GM23248 (cell line): ENCODE measurements at places on chromosomes 4 and X.

DNA sequence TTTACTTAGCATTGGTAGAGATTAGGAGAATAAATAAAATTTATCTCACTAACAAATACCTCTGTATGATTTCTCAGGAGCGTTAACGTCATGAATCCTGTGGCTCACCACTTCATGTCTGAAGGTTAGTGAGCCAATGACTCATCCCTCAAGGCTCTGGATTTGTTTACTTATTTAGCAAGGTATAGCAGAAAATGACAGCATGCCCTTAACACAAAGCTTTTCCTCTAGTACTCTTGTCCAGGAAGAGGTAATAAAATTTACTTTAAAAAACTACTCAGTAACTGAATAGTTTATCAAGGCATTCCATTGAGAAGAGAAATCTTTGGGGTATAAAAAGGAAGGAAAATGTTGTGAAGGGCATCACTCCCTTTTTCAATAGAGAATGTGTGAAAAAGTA, 823.8 kb downstream of the CCSER1 start:
- no peaks in the 10 kb centered on the region for H3K36me3 ChIP-seq
- no peak overlapping the region for H3K4me3 ChIP-seq
- no peaks in the 10 kb centered on the region for H3K4me1 ChIP-seq
- no peaks in the 10 kb centered on the region for H3K27me3 ChIP-seq
- DNase-seq, result no peak

DNA sequence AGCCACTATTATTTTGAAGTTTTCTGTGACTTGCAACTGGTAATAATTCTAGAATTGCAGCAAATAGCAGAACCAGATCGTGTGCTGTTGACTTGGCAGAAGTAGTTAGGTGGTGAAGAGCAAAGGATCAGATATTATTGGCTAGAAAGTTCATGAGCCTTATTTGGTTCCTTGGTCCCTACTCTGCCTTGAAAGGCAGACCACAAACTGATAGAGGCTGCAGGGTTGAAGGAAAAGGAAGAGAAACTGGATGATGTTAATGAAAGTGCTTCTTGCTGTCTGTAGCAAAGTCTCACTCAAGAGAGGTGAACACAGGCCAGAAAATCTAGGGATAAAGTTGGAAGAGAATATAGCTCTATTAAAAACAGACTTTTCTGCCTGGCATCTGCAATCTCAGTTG, 41.2 kb upstream of the RNF150 start:
- no peaks in the 10 kb centered on the region for H3K4me1 ChIP-seq
- no peak overlapping the region for H3K4me3 ChIP-seq
- H3K27me3 ChIP-seq, result peaks cover 10% of the 10 kb centered on the region
- H3K27ac ChIP-seq, result no peak overlapping the region
- H3K36me3 ChIP-seq, result no peaks in the 10 kb centered on the region

- H3K4me1 ChIP-seq, result no peaks in the 10 kb centered on the region
- H3K27ac ChIP-seq, result no peak overlapping the region
- no peak overlapping the region for H3K4me3 ChIP-seq
- DNase-seq, result no peak
- H3K27me3 ChIP-seq, result no peaks in the 10 kb centered on the region
- H3K36me3 ChIP-seq, result no peaks in the 10 kb centered on the region
Measured at GRCh38 chrX:64792598-64793337, 183.5 kb downstream of the ZC4H2 start.

- H3K4me1 ChIP-seq, result peaks cover 9% of the 10 kb centered on the region; the same call in 1 of the 2 replicates
- H3K27ac ChIP-seq, result no peak overlapping the region
- H3K36me3 ChIP-seq, result no peaks in the 10 kb centered on the region
- peak; percentile 56 for DNase-seq
- H3K27me3 ChIP-seq, result no peaks in the 10 kb centered on the region
- no peak overlapping the region for H3K4me3 ChIP-seq
Measured at GRCh38 chr4:23789762-23790161, 100.1 kb downstream of the PPARGC1A start.

DNA sequence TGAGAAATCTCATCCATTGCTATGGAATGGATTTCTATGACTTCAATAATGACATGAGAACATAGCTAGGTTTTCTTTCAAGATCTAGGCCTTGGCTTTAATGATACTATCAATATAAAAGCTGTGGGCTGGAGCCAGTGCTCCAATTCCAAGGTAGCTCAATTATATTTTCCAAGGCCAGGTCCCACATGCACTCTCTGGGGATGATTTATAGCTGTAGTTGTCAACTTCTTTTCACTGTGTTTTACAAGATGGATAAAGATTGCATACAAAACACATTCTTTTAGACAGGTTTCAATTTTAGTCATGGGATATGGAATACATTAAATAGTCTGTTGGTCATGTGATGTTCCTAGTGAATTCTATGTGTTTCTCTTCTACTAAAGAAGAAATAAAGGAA, 156.7 kb downstream of the DCAF12L1 start:
- no peaks in the 10 kb centered on the region for H3K4me1 ChIP-seq
- H3K4me3 ChIP-seq, result no peak overlapping the region
- no peak for DNase-seq
- H3K36me3 ChIP-seq, result no peaks in the 10 kb centered on the region
- H3K27me3 ChIP-seq, result no peaks in the 10 kb centered on the region
- H3K27ac ChIP-seq, result no peak overlapping the region

GRCh38 chrX:8043121-8043520, 115.9 kb upstream of the PNPLA4 start:
- H3K4me3 ChIP-seq, result no peak overlapping the region
- H3K36me3 ChIP-seq, result no peaks in the 10 kb centered on the region
- no peaks in the 10 kb centered on the region for H3K4me1 ChIP-seq
- no peaks in the 10 kb centered on the region for H3K27me3 ChIP-seq

- no peak overlapping the region for H3K4me3 ChIP-seq
- DNase-seq, result peak; percentile 0
- H3K36me3 ChIP-seq, result no peaks in the 10 kb centered on the region
- no peaks in the 10 kb centered on the region for H3K27me3 ChIP-seq
- no peak overlapping the region for H3K27ac ChIP-seq
Measured at GRCh38 chr4:66572949-66573348, 902.7 kb upstream of the EPHA5 start.

DNA sequence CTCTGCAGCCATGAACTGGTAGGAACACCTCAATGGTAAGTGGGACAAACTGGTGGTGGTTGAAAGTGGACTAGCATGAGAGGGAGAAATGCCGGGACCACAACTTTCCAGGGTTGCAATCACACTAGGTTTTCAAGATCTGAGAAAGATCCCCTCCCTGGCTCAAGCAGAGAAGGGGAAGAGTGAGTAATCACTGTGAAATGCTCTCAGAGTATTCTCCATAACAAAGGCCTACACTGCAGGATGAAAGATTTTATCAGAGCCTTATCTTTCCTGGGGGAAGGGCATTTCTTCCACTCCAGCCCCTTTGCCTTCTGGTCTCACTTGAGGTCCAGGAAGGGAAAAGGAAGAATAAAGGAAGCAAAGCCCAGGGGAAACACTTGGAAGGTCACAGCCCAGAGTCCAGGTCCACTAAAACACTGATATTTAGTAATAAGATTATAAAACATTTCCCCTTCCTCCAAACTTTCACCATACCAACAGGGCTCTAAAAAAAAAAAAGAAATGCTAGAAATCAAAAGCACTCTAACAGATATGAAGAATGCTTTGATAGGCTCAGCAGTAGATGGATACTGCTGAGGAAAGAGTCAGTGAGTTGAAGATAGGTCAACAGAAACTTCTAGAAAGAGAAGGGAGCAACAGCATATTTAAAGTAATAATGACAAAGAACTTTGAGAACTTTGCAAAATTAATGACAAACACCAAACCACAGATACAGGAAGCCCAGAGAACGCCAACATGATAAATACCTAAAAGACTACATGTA, 95.9 kb downstream of the WDFY3 start:
- no peak overlapping the region for H3K27ac ChIP-seq
- no peaks in the 10 kb centered on the region for H3K36me3 ChIP-seq
- peaks cover 16% of the 10 kb centered on the region for H3K4me1 ChIP-seq

DNA sequence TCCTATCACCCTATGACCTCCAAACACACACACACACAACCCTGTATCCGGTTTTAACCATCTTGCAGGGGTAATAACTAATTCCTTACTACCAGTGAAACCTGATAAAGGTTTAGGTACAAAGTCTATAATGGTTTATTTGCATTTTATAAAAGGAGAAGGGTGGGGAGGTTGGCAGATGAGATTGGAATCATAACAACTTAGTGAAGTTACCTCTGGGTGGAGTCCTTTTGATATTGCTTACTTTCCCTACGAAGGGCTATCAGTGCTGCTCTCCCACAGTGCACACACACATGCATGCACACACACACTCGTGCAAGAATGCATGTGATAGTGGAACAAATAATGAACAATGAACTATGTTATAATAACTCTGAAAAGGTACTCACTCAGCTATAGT, 56.1 kb downstream of the CCSER1 start:
- DNase-seq, result no peak
- no peaks in the 10 kb centered on the region for H3K36me3 ChIP-seq
- no peaks in the 10 kb centered on the region for H3K4me1 ChIP-seq

DNA sequence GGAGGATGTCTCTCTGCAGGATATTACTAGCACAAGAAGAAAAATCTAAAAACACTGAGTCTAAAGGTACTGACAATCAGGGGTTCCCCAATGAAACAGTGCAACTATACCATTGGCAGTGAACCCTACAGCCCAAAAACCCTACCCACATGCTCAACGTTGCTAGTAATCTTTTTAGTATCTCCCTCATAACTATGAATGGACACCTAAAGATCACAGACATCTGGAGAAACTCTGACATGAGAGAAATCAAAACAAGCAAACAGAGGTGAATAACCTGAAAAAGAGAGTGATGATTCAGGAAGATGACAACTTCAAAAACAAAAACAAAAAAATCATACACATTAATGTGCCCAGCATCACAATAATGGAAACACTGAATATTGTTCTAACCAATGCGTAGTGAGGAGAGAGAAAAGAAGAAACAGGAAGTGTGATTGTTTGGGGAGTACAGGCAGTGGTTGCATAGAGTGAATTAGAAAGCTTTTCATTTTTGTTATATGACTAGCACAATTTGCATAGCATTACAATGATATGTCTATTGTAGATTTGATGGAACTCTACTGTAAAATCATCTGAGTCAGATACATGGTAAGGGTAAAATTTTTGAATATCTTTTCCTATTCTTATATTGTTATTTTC, 78.9 kb upstream of the FMR1 start:
- no peaks in the 10 kb centered on the region for H3K27me3 ChIP-seq
- no peaks in the 10 kb centered on the region for H3K4me1 ChIP-seq
- H3K27ac ChIP-seq, result no peak overlapping the region
- DNase-seq, result no peak
- no peak overlapping the region for H3K4me3 ChIP-seq

DNA sequence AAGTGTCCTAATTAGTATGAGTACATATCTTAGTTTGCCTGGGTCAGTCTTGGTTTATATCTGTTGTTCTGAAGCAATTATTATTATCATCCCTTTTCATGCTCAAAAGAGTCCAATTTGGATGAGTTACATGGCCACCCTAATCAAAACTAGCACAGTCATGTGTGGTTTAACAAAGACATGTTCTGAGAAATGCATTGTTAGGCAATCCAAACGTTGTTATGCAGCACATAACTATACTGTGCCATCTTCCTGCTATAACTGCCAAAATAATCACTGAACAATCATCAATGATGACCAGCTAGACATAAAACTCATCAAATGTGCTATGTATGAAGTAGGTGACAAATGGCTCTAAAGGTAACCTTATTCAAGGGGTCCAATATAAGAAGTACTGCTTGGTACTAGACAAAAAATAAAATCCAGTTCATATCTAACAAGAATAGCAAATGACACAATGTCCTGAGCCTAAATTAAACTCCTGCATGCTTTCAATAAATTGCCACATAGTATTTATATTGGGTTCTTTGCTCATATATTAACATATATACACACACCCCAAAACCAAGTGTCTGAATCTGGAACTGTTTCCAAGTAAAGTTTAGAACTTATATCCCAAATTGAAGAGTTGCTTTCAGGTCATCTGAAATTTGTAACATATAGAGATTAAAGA, 41.9 kb downstream of the CNOT6L start:
- no peaks in the 10 kb centered on the region for H3K27me3 ChIP-seq
- H3K36me3 ChIP-seq, result peaks cover 9% of the 10 kb centered on the region; the same call in 1 of the 2 replicates
- peaks cover 18% of the 10 kb centered on the region for H3K4me1 ChIP-seq
- no peak overlapping the region for H3K27ac ChIP-seq

DNA sequence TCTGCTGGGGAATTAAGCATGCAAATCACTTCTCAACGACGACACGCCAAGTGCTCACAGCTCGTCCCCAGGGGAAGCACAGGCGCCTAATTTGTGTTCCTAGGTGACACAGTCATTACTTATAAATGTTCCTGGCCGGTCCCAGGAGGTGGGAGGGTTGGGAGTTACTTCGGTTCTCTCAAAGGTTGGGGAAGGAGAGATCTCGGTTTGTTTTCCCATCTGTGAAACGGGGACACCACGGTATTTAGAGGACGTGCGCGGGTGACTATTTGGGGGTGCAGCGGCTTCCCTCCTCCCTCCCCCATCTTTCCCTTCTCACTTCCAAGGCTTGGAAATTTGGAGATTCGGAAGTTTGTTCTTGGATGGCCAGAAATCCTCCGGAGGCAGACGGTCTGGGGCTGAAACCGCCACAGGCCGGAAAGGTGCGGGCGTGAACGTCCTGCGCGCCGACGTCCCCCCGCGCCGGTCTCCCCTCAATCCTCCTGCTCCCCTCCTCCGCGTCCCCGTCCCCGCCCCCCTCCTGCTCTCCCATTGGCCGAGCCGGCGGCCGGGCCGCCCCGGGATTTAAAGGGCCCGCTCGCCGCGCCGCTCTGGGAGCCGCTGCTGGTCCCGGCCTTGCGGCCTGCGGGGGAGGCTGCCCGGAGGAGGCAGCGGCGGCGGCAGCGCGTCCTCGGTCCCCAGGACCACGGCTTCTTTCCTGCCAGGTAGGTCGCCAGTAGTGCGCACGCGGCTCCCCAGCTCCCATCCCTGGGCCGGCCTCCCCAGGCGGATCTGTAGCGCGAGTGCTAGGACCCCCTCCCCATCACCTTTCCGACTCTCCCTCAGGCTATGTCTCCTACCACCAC, at the start of gene PORCN:
PORCN (plus strand) TSS at position 593 of the 845 bp plus-strand sequence. CDS start 829 bp downstream, outside the sequence.
- no peaks in the 10 kb centered on the region for H3K36me3 ChIP-seq
- H3K4me3 ChIP-seq, result peak within 1 kb of the TSS; percentile 91
- H3K27me3 ChIP-seq, result no peaks in the 10 kb centered on the region
- no peaks in the 10 kb centered on the region for H3K4me1 ChIP-seq
- peak within 1 kb of the TSS; percentile 49 for H3K27ac ChIP-seq

GRCh38 chr4:165204462-165204830, 2.9 kb upstream of the KLHL2 start:
- H3K4me3 ChIP-seq, result no peak overlapping the region
- H3K27ac ChIP-seq, result peak overlapping the region; percentile 35
- DNase-seq, result peak; percentile 73
- no peaks in the 10 kb centered on the region for H3K27me3 ChIP-seq
- H3K36me3 ChIP-seq, result no peaks in the 10 kb centered on the region

DNA sequence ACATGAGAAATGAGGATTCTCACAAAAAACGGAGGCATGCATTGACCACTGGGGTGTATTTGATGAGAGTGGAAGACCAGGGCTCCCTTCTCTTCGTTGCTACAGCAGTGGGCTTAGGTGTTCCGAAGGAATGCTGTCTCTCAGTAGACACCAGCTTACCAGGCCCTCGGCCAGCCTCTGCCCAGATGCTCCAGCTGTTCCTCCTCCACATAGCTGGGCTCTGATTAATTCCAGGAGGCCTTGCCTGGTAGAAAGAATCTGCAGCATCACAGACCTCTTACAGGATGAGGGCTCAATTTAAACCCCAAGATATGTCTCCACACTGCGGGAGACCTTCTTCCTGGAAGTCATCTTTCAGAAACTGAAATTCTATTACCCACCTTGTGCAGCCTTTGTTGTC, 346.6 kb upstream of the TENM3 start:
- no peak overlapping the region for H3K27ac ChIP-seq
- no peaks in the 10 kb centered on the region for H3K4me1 ChIP-seq
- H3K4me3 ChIP-seq, result no peak overlapping the region
- H3K36me3 ChIP-seq, result no peaks in the 10 kb centered on the region

GRCh38 chr4:110165382-110166286, 32.8 kb downstream of the ELOVL6 start:
- peaks cover 36% of the 10 kb centered on the region for H3K4me1 ChIP-seq
- no peaks in the 10 kb centered on the region for H3K36me3 ChIP-seq
- peak; percentile 89 for DNase-seq
- no peak overlapping the region for H3K4me3 ChIP-seq
- peak overlapping the region; percentile 85 for H3K27ac ChIP-seq
